ENCODE measurements at places on chromosomes 5 and 9.

- DNase-seq, result no peak
These were observed 10.9 kb downstream of the LHX2 start for GRCh38 chr9:124022201-124023121.

DNA sequence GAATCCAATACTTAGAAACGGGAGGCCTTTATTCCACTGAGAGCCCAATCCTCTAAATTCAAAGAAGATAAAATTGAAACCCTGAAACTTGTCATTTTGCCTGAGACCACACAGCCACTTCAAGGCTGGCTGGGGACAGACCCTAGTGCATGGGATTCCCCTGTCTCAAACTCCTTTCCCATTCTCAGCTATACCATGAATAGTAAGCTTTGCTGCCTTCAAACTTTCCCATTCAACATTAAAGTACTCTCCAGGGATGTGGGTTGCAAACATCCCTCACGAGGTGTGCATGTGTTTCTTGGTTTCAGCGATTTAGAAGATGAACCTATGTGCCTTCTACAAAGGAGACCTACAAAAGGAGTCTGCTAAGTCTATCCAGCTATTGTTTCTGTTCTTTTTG is 64.6 kb downstream of the GABRB2 start:
- DNase-seq, result no peak

DNA sequence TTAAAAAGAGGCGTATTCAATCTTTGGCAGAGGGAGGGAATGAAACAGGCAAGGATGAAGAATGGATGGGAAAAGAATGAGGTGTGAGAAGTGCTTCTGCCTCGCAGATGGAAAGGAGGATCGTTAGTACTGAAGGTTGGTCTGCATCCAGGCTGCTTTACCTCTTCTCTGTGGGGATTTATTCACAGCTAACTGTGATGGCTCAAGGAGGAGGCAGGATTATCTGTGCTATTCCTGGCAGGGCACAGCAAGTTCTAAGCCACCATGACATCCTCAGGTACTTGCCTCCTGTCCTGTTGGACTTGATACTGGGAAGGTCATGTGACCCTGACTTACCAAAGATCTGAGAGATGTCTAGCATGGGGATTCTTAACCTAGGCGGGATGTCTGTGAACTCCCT is 84.3 kb downstream of the GDNF start:
- DNase-seq, result no peak

- DNase-seq, result no peak
These were observed 221.3 kb downstream of the C9orf50 start for GRCh38 chr9:129399634-129399990.

GRCh38 chr5:129658801-129659200 is 89.1 kb upstream of the MINAR2 start:
- no peak for DNase-seq

DNA sequence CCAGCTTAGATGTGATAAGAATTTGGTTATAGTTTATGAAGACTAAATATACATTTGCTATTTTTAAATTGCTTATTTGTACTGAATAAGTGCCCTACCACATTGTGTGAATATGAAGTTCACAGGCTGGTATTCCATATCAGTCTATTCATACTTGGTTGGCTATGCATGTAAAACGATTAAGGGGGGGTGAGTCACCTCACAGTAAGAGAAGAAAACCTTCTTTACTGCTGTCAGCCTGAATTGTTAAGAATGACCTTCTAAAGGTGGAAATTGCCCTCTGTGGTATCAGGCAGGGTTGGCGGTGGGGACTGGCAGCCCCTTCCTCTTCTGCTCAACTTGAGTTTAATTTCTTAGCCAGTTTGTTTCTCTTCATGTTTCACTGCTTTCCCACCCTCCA is 127.0 kb upstream of the RPS23 start:
- peak; percentile 90 for DNase-seq

GRCh38 chr9:123925819-123926218 is 4.1 kb downstream of the DENND1A start:
- DNase-seq, result peak; percentile 69

DNA sequence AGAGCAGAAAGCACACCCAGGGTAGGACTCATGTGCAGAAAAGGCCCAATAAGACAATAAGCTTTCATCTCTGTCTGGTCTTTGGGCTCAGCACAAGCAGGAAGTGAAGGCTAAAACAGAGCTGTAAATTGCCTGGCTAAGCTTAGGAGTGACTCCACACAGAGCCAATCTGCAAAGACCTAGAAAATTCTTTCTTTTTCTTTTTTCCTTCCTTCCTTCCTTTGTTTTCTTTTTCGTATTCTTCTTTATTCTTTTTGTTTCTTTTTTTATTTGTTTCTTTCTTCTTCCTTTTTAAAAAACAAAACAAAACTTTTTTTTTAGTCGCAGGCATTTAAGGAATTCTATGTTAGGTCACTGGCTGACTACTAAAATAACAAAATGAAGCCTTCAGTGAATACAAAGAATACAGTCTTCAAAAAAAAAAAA is 12.2 kb downstream of the SLC35A4 start:
- DNase-seq, result no peak

DNA sequence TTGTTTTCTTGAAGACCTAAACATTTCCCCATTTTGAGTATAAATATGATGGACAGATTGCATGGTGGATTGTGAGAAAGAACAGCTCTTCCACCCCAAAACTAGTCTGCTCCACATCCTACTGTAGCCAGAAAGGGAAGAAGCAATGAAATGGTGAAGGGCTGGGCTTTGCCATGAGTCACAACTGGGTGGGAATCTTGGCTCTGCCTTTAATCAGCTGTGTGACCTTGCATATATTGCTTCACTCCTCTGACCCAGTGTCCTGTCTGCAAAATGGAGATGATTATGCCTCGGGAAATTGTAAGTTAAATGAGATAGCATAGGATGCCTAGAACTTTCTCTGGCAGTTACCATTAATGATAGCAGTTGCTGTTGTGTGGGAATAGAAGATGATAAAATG is 101.9 kb downstream of the PDE8B start:
- DNase-seq, result peak; percentile 30

GRCh38 chr5:115725522-115725921 is 90.9 kb downstream of the CDO1 start:
- no peak for DNase-seq

DNA sequence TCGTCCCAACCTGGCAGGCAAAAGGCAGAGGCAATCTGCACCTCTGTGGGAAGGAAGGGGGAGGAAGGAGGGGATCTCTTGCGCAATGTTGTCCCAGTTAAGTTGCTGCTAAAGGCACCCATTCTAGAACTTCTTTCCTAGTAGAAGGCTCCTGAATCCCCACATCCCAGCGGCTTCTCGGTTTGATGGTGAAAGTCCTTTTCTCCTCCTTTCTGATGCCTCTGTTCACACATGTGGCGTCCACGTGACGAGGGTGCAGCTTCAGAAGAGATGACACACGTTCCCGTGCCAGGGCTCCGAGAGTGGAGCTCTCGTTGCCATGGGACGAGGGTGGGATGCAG is 96.9 kb upstream of the FCN2 start:
- peak; percentile 48 for DNase-seq

DNA sequence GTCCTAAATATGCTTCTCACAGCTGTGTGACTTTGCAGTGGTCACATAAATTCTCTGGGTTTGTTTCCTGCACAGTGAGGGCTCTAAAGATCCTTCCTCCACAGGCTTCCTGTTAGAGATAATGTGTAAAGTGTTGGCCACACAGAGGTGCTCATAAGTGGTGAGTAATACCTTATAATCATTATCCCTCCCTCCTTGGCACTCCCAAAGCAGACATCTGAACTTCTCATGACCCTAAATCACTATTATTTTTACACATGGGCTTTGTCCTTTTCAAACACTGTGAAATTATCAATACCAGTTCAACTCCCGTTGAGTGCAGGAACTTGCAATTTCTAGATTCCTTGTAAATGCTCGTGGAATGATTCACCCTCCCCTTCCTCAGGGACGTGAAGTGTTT is 100.2 kb downstream of the BRINP1 start:
- DNase-seq, result no peak

DNA sequence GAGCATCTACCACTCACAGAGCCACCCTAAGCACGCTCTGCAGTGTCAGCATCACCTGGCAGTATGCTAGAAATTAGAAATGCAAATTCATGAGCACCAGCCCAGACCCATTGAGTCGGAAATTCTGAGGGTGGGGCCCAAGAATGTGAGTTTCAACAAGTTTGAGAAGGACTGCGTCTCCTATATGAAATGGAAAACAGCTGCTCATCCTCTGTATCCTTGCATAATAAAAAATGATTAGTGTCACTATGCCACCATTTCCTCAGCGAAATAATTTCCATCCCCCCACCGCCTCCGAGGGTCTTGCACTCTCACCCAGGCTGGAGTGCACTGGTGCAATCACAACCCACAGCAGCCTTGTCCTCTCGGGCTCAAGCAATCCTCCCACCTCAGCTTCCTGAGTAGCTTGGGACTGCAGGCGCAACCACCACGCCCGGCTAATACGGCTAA is 1.3 kb upstream of the IQGAP2 start:
- no peak for DNase-seq

- DNase-seq, result no peak
These were observed 1388.3 kb upstream of the ACO1 start for GRCh38 chr9:30995956-30996738.

DNA sequence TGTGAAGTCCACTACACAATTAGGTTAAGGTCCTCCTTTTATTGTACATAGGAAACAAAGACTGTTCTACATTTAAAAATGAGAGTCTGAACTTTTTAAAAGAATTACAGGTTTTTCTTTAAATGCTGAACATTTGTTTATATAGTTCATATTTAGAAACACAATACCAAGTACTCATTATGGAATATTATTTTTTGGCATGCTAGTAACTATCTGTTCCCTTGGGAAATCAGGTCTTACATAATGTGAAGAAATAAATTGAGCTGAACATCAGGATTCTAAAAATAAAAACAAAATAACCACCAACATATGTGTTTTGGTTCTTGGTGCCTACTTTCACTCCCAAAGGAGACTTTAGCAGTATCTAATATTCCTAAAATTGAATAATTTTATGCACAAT is 230.5 kb upstream of the IZUMO3 start:
- no peak for DNase-seq

DNA sequence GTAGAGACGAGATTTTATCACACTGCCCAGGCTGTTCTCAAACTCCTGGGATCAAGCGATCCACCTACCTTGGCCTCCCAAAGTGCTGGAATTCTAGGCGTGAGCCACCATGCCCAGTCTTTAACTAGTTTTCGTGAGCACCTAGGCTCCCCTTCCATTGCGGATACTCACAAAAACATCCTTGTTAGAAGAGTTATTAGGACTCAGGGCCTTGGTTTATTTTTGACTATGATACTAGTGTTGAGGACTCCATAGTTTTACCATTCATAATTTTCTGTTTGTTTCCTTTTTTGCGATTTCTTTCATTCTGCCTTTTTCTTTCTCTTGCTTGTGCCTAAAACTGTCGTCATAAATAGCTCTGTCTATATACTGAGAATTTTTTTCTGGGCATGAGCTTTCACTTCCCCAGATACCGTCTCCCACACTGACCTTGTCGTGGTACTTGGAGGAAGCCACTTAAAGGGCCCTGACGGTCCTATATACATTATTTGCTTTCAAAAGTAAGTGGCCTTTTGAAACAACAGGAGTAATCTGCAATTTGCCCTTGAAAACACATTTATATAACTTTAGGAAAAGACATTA is 5.2 kb downstream of the F2R start:
- no peak for DNase-seq

GRCh38 chr9:12735665-12736064 is 39.2 kb upstream of the LURAP1L start:
- DNase-seq, result no peak

- DNase-seq, result peak; percentile 75
These were observed 79.2 kb upstream of the HSPA9 start for GRCh38 chr5:138654281-138654867.

DNA sequence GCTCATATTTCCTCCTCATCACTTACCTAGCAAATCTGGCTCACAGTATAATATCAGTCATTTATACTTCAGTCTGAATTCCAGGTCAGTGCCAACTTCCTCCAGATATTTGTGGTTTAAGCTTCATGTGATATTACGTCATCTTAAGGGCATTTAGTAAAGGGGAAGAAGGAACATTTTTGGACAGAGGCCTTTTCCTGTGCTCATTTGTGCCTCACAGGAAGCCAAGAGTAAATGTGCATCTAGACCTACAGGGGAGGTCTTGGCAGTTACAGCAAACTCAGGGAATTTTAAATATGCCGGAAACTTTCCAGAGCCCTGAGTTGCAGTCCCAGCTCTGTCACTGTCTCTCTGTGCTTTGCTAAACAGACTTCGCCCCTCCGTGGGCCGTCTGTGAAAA is 12.3 kb upstream of the KCNIP1 start:
- DNase-seq, result peak; percentile 97

DNA sequence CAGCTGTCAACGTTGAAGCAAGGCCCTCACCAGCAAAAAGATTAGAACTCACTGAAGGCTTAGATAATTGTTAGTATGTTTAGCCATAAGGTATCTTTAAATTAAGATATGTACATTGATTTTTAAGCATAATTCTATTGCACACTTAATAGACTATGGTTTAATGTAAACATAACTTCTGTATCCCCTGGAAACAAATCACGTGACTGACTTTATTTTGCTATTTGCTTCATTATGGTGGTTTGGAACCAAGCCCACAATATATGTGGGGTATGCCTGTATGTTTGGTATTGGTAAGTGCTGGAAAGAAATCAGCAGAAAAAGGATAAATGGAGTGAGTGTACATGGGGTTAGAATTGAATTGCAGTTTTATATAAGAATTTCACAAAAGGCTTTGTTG is 111.9 kb downstream of the NMUR2 start:
- DNase-seq, result no peak

DNA sequence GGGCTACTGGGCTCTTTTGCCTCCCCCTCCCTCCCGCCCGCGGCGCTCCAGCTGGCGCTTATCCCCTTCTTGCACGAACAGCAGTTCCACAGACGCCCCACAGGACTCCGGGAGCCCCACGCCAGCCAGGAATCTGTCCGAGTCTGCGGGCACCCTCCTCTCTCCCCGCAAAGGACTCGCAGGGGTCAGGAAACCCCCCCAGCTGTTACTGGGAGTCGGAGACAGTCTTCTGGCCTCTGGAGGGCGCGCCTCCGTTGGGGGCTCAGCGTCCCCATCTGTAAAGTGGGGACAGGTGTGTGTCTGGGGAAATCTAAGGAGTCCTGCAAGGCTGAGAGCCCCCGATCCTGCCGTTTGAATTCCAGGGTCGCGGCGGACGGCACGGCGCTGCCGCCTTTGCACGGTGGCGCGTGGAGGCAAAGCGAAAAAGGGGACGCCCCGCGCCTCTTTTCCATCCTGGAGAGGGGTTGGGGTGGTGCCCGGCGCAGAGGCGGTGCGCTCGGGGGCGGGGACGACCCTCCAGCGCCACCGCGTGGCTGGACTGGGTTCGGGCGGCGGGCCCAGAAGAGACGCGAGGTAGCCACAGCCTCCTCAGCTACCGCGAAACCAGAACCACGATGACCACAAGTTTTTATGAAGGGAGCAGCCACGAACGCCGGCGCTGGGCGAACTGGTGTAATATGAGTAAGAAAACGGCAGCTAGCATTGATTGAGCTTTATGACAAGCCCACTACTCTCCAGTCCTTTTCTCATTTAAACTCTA is 2.8 kb upstream of the CCIN start:
- peak; percentile 86 for DNase-seq

DNA sequence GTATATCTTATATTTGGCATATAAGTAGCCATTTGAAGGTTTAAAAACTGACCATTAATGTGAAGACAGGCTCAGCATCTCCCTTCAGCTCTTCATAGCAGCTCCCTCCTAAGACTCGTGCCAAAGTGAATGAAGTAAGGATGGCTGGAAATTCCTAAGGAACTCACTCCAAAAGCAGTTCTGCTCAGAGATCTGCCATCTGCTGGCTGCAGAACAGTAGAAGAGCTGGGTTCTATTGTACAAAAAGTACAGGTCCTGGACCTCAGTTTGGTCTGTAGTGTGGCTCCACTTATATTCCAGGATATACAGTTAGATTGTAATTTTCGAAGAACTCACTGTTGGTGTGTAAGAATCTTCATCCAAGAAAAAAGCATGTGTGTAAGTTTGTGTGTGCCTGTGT is 104.9 kb upstream of the RUSC2 start:
- peak; percentile 54 for DNase-seq

Data from fibroblast of skin of right biceps (primary cell).